ENCODE measurements at places on chromosomes 3 and 15.

DNA sequence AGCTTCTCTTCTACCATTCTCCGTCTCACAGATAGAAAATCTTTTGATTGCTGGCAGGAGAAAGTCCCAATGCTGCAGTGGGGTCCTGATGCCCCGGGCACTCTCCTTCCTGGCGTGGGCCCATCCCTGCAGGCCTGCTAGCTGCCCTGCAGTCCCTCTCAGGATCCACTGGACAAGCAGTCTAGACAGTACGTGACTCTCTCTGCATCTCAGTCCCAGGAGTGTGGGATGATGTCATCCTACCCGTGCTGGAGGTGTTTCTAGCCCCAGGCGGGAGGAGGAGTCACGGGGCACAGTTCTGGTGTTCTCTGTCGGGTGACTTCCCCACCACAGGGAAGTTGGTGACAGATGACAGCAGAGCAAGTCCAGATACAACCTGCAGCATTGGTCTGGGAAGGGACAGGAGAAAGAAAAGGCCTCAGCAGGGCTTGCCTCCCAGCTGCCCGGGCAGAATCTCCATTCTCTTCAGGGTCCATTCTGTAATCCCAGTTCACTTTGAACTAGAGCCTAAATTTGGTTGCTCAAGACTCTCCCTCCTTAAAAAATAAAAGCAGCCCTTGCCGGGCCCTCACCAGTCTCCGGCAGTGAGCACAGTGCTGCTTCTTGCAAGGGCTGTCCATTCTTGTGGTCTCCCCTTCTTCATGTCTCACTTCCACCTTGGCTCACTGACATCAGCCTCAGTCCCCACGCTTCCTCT is 30.6 kb downstream of the SLC28A1 start:
- DNase-seq: no peak

GRCh38 chr3:190167936-190168680 is 47.4 kb upstream of the P3H2 start:
- DNase-seq: no peak

GRCh38 chr3:30606301-30607031 is at the start of gene TGFBR2:
Gene TGFBR2 (plus strand): TSS chr3:30606601. CDS start chr3:30606884, 283 bp downstream.
- DNase-seq: peak; percentile 70

DNA sequence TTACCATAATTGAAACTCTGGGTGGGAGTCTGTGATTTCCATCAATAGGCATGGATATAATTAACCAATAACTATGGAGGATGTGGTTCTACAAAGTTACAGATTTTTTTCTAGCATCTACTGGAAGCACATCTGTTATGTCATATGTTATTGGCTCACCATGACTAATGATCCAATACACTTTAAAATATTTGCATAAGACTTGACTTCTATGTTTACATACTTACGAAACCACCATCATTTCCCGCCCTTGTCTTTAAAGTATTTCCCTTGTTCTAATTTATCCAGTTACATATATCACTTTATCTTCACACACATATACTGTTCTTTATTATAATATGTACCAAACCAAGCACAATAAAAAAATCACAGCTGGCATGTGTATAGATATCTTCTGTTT is 380.3 kb upstream of the CBLB start:
- no peak for DNase-seq

GRCh38 chr3:88057630-88058305 is 1.0 kb downstream of the CGGBP1 start:
- DNase-seq: no peak

DNA sequence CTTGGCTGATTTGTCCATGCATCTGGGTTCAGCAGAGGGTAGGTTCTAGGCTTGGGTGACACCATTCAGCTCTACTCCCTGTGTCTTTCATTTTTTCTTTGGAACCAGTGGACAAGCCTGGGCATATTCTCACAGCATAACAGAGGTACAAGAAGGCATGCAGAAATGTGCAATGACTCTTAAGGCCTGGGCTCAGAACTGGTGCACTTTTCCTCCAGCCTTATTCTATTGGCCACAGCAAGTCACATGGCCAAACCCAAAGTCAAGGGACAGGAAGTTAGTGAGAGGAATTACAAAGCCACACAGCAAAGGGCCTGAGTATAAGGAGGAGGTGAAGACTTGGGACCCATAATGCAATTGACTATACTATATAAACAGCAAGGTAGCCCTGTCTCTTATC is 200.9 kb upstream of the CTDSPL start:
- DNase-seq: no peak

- no peak for DNase-seq
Measured at GRCh38 chr15:74798388-74799254, 14.0 kb upstream of the LMAN1L start.

DNA sequence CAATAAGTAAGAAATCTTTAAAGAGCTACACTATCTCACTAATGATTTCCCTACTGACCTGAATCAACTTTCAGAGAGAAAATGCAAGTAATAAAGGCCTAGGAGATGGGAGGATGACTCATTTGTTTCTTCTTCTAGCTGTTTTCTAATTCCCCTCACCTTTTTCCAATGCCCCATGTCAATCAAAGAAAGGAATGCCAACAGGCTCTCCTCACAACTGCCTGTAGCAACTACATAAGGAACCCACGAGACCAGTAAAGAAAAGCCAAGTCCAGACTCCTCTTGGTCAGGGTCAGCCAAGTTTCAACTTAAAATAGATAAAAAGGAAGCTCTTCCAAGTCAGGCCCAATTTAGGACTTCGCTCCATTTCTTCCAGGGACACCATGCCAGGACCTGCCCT is 201.9 kb downstream of the TNIK start:
- DNase-seq: peak; percentile 54

DNA sequence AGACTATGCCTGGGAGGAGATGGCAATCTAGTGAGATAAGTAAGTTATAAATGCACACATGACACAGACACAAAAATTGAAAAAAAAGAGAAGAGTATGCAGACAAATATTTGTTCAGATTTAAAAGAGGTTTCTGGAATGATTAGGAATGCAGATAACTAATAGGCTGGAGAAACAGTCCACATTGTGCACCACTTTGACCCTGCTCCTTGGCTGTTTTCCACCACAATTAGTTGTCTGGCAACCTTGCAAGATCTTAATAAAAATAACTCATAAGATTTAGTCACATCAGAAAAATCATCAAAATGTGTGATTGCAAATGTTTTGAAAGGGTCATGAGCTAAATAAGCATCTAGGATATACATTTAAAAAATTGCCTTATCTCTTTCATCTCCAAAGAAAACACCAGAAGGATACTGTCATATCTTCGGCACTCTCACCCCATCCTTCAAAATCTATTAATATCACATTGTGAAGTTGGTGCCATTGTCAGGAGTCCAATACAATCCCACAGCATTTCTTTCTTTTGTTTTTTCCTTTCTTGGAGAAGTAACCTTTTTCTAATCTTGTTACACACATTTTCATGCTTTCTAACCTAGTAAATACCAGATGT is 153.7 kb upstream of the KCNMB2 start:
- DNase-seq: no peak

- DNase-seq: no peak
Measured at GRCh38 chr15:62488387-62488786, 323.3 kb upstream of the C2CD4B start.

DNA sequence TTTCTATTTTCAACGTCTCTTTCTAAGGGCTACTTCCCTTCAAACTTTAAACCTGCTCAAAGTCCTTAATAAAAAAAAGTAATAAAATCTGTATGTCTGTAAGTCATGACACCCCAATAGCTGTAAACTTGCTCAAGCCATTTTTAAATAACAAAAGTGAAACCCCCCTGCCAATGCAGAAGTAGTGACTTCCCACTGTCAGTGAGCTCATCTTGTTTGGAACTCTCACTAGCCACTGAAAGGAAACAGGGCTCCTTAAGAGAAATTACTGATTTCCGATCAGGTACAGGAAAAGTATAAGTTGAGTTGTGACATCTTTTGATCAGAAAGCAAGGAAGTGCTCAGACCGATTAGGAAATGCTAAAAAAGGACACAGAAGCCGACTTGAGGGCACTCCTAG is 27.6 kb upstream of the GPR171 start:
- DNase-seq: no peak

GRCh38 chr15:99121691-99122410 is 17.0 kb downstream of the SYNM start:
- no peak for DNase-seq

GRCh38 chr3:188546835-188547670 is 393.1 kb downstream of the LPP start:
- DNase-seq: no peak

GRCh38 chr15:40183636-40184463 is 23.0 kb downstream of the BUB1B start:
- no peak for DNase-seq

DNA sequence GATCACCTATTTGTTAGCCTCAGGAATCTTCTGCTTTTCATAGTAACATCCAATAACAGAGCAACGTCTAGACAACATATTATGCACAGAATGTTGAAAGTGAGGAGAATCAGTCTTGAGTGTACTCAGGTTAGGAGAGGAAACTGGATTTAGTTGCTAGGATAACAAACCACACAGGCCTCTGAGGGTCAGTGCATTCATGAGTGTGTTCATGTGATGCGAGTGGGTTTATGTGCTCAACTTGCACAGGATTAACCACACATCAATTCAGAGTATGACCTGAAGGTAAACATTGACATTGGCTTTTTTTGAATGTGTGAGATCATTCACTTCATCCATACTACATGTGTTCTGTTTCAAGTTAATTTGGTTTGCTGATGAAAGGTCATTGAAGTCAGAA is 287.6 kb downstream of the DIPK2A start:
- DNase-seq: no peak

DNA sequence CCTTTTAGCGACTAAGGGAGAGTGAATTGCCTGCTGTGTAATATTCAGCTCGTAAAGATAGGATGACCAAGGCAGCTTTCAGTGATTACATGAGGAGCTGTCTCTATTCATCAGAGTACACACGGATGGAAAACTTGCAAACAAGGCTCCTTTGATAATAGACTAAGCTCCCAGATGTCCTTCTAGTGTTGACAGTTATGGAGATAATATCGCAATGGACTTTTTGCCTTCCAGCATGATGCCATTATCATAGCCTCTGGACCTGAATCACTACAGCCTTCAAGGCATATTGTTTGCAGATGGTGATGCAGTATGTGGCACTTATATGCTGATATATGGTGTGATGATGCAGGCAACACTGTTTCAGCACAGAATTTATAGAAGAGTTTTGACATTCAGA is 93.9 kb downstream of the ECT2 start:
- DNase-seq: no peak

DNA sequence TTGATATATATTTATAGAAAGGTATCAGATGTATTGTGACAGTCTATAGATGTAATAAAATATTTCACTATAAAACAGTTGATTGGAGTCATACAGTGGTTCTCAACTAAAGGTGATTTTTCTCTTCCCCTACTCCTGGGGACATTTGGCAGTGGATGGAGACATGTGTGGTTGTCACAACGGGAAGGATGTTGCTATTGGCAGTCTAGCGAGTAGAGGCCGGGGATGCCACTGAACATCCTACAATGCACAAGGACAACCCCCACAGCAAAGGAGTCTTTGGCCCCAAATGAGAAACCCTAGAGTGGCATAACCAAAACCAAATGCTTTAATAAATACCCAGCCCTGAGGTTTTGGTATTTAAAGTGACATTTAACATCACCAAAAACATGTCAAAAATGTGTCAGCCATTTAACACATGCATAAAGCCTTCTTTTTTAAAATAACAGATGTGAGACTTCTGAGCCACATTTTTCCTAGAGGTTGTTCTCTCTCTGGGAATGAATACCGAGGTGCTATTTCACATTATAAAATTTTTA is 367.5 kb downstream of the PTPRG start:
- DNase-seq: no peak

DNA sequence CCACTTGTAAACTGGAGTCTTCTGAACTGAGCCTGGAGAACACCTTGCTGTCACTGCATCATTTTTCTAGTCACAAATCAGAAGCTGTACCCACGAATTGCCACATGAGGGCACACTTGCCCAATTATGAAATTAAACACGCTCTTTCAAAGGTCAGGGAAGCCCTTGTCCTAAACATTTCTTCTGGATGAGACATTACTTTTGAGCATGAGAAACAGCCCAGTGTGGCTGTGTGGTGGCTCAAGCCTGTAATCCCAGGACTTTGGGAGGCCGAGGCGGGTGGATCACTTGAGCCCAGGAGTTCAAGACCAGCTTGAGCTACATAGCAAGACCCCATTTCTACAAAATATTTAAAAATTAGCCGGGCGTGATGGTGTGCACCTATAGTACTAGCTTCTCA is 27.5 kb upstream of the CFAP161 start:
- DNase-seq: peak; percentile 31

DNA sequence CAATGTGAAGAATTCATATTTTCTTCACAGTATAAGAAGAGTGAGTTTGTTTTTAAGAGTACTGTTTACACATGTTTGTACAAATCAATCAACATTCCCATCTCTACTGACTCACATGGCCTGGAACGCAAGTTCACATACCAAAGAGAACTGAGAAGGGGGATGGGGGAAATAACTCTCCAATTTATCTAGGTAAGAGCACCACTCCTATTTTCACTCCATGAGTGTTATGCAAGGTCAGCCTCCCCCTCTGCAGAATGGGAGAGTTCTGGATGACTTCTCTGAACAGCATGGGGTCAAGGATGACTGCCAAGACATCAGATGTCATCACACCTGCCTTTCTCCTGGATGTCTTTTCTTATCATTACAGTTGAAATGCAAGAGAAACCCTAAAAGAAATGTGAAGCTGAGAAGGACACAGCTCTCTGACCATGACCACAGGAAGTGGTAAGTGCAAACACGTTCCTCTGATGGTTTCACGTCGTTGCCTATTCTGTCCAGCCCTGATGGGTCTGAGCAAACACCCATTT is 95.2 kb downstream of the SEMA6D start:
- no peak for DNase-seq

- DNase-seq: no peak
Measured at GRCh38 chr3:51681453-51681852, 10.4 kb downstream of the TEX264 start.

DNA sequence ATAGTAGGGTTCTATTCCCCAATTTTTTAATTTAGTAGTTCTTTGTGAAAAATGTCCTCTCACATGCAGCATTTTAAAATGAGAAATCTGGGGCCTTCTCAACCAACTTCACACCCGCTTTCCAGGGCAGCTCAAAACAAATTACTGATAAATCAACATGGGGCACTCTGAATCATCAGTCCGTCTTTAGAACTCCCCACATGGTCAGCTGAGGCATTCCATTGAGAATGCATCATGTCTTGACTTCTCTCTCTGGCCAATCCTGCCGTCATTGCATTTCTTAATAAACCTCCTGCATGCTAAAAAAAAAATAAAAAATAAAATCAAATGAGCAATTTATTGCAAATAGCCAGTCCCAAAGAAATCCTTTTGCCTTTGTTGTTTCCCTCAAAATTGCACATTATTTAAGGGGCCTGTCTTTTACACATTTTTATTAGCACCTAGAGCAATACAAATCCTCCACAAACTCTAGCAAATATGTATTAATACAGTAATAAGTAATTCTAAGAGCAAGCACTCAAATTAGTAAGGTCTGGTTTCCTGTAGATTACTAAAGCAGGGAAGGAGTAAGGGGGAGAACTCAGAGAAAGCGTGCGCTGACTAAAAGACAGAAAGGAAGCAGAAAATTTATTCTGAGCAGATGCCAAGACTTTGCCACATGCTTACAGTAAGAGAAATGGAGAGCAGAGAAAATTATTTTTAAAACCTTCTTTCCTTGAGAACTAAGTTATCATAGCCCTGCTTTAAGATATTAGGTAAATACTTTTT is 175.7 kb downstream of the TNIK start:
- peak; percentile 73 for DNase-seq

- DNase-seq: no peak
Measured at GRCh38 chr15:99955532-99955931, 222.3 kb upstream of the LYSMD4 start.

Measured in NCI-H446 treated with DMSO at 0.1 percent for 48 hours (cell line).